A549 (cell line): ENCODE measurements at places on chromosomes 5 and 9. TPM values are rescaled to one million over a fixed set of nuclear protein-coding genes. Genes with fewer than 3 reads are reported as not detected.
A peak's percentile ranks its signal among the peaks of the same experiment; 100 is the strongest.

DNA sequence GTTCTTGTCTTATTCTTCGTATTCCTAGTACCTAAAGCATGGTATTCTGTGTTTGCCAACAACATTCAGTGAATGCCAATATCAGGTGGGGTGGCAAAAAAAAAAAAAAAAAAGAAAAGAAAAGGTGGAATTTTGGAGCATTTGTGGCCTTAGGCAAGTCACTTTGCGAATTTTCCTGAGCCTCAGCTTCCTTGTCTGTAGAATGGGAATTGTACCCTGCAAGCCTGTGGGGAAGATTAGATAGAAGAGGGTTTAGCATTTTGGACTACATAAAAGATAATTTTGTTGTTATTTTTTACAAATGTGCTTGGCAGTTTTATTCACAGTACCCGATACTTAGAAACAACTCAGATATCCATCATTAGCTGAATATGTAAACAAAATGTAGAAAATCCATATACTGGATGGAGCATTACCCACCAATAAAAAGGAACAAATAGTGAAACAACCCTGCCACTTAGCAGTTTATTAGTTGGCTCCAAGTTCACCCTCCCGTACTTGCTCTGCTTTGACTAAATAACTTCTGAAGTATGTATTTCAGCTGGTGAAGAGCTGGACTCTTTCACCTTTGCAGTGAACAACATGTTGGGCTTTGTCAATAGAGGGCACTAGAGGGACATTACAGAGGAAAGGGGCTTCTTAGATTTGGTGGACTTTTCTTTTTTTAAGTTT lies 13.6 kb downstream of the UBE2D2 start:
- DNase-seq = peak; percentile 44

Gene RFESD
- polyA plus RNA-seq = 1.6 to 2.1 TPM (median 2.0 TPM) in 3 replicates

Gene ISL1
- polyA plus RNA-seq = 0.04 TPM in 1 of 3 replicates, not detected in the others

GRCh38 chr5:167710444-167711073 lies 580.9 kb upstream of the WWC1 start:
- no peak for DNase-seq

DNA sequence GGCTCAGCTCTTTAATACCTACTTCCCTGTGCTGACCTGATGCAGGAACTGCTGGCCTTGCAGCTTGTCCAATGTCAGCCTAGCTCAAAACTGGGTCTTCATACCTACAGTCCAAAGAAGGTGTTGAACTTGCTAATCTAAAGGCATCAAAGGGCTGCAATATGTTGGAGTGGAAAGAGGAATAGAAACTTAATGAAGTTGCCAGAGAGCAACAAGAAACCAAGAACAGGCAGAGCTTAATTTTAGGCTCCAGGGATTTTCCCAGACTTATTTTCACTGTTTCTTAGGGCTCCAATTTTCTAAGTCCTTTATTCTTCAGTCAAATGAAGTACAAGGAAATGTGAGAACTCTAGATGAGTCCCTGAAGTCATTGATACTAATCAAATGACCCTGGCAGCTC lies 17.6 kb upstream of the ERCC6L2 start:
- no peak for DNase-seq

Gene PAM
- 20.5 to 21.7 TPM (median 21.5 TPM) in 3 replicates for polyA plus RNA-seq

DNA sequence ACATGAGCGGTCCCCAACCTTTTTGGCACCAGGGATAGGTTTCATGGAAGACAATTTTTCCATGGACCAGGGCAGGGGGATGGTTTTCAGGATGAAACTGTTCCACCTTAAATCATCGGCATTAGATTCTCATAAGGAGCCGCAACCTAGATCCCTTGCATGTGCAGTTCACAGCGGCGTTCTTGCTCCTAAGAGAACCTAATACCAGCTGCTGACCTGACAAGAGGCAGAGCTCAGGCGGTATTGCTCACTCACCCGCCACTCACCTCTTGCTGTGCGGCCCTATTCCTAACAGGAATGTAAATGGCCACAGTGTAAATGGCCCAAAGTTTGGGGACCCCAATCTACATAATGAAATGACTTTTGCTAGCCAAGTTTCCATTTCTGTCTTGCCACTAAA lies 3.1 kb upstream of the PLIN2 start:
- DNase-seq = no peak

Gene FGD3
- polyA plus RNA-seq = 0.18 to 0.26 TPM (median 0.24 TPM) in 3 replicates

GRCh38 chr5:40682154-40683017 lies 2.7 kb downstream of the PTGER4 start:
- no peak for DNase-seq

DNA sequence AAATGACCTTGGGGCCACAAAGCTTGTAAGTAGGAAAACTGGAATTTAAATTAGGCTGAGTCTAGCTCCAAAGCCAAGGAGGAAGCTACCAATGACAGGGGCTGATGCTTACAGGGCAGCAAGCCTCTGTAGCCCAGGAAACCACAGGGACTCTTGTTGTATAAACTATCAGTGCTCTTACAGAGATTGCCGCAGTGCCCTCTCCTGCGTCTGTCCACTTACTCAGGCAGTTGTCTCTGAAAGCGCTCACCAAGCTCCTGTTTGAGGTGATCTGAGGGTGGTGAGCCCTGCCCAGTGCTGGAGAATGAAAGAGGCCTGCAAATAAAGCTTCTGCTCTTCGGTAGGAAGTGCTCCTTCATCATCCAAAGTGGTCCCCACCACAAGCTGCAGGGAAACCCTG lies 498.8 kb downstream of the ARHGEF28 start:
- no peak for DNase-seq

- no peak for DNase-seq
Measured at GRCh38 chr5:52580921-52581320, 206.8 kb upstream of the ITGA1 start.

DNA sequence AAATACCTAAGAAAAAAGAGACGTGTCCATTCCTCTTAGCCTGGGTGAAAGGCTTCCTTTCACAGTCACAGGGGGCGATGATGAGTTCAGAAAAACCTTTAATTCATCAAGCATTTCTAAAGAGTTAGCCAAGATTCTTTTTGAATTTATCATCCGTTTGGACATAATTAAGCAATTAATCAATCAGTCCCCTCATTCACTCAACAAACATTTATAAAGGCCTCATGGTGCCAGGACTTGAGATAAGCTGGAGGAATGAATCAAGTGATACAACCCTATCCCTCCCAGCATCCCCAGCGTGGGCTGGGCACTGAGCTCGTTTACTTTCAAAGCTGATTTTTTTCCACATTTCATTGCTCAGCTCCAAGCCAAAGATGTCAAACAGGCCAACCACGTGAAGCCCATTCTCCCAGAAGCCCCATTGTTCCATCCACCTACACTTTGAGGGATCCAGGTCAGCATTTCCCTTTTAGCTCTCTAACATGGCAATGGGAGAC lies 140.5 kb downstream of the SLIT3 start:
- peak; percentile 46 for DNase-seq

GRCh38 chr5:131369558-131369957 lies 105.7 kb downstream of the CDC42SE2 start:
- DNase-seq = no peak

Gene NPR3
- polyA plus RNA-seq = 16.4 to 18.0 TPM (median 18.0 TPM) in 3 replicates

DNA sequence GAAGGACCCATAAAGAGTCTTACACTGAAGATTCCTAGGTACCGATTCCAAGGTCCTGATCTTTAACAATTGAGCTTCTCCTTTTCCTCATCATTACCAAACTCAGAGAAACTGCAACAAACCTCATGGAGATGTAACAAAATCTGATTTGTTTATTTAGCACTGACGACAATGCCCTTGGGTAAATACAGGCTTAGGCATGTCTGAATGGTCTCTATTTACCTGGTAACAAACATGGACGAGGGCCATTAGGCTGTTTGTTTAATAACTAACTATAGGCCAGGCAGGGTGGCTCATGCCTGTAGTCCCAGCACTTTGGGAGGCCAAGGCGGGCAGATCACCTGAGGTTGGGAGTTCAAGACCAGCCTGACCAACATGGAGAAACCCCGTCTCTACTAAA lies 333.3 kb downstream of the AGTPBP1 start:
- DNase-seq = no peak

GRCh38 chr5:10059556-10059955 lies 190.1 kb downstream of the ATPSCKMT start:
- no peak for DNase-seq

DNA sequence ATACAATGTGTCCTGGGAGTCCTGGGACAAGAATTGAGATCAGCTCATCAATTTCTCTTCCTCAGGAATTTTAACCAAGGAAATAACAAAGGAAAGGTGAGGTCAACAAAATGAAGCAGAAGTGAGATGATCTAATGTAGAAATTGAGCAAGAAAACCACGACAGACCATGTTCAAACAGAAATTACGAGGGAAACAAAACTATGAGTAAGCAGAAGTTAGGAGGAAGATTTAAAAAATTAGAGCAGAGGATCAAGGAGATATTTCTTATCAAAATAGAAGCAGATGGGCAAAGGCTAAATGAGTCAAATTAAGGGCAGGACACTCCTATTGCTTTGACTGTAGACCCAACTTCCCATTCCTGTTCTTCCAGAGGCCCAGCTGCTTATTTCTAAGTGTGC lies 97.4 kb downstream of the HINT1 start:
- DNase-seq = no peak

DNA sequence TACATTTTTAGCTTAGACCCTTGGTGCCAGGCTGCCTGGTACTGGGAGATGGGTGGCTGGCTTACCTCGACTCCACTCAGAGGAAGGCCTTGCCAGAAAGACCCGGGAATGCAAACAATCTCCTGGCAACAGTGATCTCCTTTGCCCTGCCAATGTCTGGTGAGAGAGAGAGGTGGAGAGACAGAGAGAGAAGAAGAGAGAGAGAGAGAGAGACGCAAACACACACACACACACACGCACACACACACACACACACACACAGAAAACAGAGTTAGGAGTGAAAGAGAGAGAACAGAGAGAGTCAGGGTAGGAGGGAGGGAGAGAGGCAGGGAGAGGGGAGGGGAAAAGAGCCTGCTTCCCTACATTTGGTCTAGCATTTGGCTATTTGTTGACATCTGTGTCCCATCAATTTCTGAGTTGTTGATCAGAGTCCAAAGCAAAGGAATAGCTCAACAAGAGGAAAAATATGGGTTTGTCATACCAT lies 181.6 kb upstream of the MAP1B start:
- DNase-seq = no peak

DNA sequence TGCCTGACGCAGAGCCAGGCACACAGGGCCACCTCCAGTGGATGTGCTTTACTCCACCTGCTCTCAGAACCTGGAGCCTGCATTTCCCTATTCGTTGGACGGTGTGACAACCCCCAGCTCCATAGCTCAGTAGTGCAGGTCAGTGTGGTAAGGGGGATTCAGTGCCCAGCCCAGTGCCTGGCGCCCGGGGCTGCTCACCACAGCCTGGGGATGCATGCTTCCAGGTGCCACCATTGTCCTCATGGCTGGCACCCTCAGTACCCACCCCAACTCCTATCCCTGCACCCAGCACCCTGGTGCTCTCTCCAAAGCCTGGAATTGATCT lies 32.8 kb upstream of the ADAMTS2 start:
- no peak for DNase-seq

GRCh38 chr9:133474853-133475252 lies 4.0 kb downstream of the SLC2A6 start:
- no peak for DNase-seq

DNA sequence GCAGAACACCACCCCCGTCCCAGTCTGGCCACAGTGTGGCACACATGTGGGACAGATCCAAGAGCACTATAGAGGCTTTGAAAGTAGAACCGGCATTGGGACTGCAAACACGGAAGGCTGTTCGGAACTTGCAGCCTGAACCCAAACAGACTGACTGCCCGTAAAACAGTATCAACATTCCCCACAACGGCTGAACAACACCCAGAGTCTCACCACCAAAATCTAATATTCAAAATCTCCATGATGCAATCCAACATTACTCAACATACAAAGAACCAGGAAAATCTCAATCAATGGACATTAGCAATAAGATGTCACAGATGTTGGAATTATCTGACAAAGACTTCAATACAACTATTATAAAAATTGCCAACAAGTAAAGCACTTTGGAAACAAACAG lies 82.3 kb downstream of the ROR2 start:
- no peak for DNase-seq

Gene AK1
- 31.9 to 38.2 TPM (median 31.9 TPM) in 3 replicates for polyA plus RNA-seq

Gene SUB1
- polyA plus RNA-seq = 190 to 208 TPM (median 197 TPM) in 3 replicates

Gene ARID3C
- polyA plus RNA-seq = 0.08 to 0.10 TPM (median 0.09 TPM) in 3 replicates
